ENCODE measurements at places on chromosomes 13 and 19. TPM values are rescaled to one million over a fixed set of nuclear protein-coding genes. Genes with fewer than 3 reads are reported as not detected.

The ZNF763 gene
- 11.0 TPM for polyA plus RNA-seq

The KCNN1 gene
- polyA plus RNA-seq = not detected

The NPHS1 gene
- not detected for polyA plus RNA-seq

The LILRB2 gene
- 2.6 TPM for polyA plus RNA-seq

The PCSK4 gene
- 3.9 TPM for polyA plus RNA-seq

The MCEMP1 gene
- 0.71 TPM for polyA plus RNA-seq

The ZNF541 gene
- polyA plus RNA-seq = 0.88 TPM

The PSG2 gene
- not detected for polyA plus RNA-seq

The CD177 gene
- polyA plus RNA-seq = not detected

The PBX4 gene
- polyA plus RNA-seq = 0.51 TPM

DNA sequence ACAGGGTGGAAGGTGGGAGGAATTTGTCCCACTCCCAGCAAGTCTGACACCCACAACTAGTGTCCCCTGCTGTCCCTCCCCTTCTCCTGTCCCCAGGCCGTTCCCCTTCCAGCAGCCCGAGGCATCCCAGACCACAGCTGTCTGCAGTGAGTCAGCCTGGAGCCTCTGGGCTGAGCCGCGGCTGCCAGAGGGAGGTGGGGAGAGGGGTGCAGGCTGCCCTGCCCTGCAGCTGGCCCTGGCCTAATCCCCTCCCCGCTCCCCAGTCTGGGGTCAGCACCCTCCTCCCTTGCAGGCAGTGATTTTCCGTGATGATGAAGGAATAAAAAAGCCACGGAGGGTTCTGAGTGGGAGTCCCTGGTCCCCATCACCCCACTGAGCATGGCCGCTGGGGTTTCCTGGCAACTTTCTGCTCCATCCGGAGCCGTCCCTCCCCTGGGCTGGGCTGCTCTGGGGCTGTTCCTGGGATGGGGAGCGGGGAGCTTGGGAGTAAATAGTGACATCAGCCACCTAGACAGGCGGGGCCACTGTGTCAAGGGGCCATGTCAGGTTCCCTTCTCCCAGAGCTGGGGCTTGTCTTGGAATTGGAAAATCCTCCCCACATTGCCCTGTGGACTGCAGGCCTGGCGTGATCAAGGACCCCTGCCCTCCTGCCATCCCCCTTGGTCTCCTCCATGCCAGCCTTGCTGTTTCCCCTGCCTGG is 16.8 kb downstream of the SPC24 start:
- peak; percentile 83 for DNase-seq

DNA sequence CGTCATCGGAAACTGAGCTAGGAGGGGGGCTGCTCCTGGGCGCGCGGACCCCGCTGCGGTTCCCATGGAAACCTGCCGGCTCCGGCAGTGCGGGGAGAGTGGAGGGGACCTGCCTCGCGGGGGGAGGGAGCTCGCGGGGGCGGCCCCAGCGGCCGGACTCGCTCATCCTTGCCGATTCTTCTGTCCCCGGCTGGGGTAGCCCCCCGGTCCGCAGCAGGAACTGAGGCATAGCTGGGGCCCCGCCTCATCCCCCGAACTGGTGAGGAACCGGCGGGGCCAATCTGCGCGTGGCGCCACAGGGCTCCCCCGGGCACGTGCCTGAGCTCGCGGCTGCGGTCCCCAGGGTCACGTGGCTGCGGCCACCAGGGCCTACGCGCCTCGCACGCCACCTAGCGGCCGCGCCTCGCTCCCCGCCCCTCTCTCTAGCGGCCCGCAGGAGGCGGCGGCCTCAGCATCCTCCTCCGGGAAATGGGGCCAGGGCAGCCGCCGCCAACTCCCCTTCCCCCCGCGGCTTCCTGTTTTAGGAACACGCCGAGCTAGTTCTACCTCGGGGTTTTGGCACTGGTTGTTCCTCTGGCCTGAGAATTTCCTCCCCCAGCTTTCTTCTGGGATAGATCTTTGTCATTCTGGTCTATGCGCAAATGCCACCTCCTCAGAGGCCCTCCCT is 1.7 kb upstream of the ELAVL3 start:
- DNase-seq = peak; percentile 87

- DNase-seq = peak; percentile 11
These were observed 12.1 kb upstream of the DACH1 start for GRCh38 chr13:71879129-71879535.

DNA sequence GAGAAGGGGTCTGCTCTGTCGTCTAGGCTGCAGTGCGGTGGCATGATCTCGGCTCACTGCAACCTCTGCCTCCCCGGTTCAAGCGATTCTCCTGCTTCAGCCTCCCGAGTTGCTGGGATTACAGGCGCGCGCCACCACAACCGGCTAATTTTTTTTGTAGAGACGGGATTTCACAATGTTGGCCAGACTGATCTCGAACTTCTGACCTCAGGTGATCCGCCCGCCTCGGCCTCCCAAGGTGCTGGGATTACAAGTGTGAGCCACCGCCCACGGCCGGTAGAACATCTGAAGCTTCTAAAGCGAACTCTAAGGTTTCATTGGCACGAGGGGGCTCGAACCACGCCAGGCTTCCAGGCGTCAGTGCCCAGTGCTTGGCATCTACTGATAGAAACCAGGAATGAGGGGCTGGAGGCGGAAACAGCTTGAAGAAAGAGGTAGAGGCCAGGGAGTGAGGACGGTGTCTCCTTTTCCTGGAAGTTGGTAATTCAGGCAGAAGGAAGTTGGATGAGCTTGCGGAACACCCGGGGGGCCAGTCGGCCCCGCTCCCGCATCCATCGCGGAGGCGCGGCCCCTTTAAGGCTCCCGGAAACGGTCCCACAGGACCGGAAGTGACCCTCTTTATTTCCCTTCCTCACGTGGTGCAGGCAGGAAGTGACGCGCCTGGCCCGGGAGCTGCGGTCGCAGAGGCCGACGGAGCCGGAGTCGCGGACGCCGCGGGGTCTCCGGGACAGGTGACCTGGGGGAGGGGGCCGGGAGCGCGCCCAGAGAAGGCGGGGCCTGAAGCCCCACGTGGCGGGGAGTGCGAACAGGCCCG is at the start of gene CCDC9:
Gene CCDC9 (plus strand): TSS at position 647 of the 814 bp plus-strand sequence. CDS start 1,876 bp downstream, outside the sequence.
- DNase-seq = peak; percentile 95

- peak; percentile 61 for DNase-seq
These were observed 9.8 kb downstream of the ZSWIM4 start for GRCh38 chr19:13804830-13805683.

GRCh38 chr13:85286081-85286480 is 513.1 kb downstream of the SLITRK6 start:
- DNase-seq = no peak

GRCh38 chr19:49701271-49701786 is 10.4 kb downstream of the CPT1C start:
- no peak for DNase-seq

GRCh38 chr13:47019977-47020376 is 123.1 kb upstream of the HTR2A start:
- DNase-seq = no peak

DNA sequence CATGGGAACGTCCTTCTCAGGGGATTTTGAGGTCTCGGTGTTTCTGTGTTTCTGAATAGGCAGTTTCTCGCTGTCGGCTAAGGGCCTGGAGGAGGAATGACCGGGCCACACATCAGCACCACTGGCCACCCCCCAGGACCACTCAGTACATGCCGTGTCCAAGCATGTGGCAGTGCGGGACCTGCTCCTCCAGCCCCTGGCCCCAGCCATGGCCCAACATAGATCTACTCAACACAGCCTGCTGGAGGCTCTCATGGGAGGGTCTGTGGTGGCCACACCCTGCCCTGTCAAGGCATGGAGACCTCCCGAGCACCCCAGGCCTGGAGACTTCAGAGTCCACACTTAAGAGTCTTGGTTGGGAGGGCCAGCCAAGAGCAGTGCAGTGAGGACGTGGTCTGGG is 17.5 kb downstream of the IZUMO4 start:
- DNase-seq = no peak

DNA sequence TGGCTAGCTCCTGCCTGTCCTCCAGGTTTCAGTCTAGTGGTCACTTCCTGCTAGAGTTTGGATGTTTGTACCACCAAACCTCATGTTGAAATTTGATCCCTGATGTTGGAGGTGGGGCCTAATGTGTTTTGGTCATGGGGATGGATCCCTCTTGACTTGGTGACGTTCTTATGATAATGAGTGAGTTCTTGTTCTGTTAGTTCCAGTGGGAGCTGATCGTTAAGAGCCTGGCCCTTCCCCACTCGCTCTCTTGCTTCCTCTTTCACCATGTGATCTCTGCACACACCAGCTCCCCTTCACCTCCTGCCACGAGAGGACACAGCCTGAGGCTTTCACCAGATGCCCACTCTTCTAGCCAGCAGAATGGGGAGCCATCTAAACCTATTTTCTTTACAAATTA is 86.8 kb upstream of the SCEL start:
- no peak for DNase-seq

DNA sequence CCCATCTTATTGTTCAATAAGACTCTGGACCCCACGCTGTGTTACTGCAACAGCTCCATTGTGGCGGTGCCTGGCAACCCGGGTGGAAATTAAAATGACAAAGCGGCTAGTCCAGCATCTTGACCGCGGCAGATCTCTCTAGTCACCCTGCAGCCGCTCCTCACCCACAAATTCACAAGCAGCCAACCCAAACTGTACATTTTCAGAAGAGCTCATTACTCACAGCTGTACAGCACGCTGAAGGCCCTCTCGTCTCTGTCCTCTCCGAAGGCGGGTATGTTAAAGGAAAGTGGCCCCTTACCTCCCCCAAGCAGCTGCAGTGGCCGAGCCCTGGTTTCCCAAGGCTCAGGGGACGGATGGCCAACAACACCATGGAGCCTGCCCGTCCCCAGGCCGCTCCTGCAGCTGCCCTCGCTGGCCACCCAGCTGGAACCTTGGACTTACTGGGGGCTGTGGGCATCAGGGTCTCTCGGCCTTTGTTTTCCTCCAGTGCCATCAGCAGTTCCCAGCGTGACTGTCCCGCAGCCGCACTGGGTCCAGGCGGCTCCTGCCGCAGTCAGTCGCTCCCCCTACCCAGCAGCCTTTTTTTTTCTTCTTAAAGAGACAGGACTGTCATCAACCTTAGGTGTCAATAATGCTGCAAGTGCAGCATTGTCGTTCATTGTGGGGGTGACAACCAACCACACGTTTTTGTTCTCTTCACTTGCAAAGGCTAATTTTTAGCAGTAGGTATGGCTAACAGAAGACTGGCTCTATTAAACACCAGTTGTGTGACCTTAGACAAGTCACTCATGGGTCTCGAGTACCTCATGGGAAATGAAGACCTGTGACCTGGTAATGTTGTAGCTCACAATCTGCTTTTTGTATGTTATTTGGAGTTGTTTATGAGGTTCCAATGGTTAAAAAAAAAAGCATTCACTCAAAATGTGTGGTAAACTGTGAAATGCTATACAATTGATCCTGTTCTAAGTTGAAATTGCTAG is at the start of gene SACS:
Gene SACS (minus strand): TSS at position 532 of the 983 bp plus-strand sequence. CDS start 22,463 bp downstream, outside the sequence.
- no peak for DNase-seq

DNA sequence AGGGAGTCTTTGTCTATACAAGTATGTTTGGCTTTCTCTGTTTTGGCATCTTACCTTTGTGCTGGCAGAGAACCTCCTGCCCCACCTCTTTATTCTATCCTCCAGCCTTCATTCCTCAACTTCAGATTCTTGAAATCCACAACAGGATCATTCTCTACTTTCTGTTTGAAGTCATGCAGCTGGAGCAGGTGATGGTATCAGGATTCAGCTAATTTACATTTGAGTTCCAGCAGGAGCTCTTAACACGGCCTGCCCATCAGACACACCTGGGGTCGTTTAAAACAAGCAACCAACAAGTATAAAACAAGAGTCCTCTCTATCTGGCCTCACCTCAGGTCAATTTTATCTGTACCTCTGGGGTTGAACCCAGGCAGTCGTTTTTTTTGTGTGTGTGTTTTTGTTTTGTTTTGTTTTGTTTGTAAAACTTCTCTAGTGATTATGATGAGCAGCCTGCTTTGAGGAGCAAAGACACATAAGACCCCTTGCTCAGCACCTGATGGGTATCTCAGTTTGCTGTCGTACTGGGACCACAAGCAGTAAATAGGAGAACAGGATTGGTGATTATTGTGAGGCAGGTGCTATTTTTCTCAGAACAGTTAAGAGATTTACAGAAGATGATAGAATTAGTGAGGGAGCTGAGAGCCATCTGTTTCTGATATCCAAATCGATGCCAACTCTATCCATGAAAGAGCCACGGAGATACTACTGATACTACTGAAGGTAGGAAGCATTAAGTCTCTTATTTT is 78.4 kb downstream of the GPC6 start:
- DNase-seq = no peak

GRCh38 chr19:41928754-41929535 is 696 bp upstream of the ERFL start:
- no peak for DNase-seq

- DNase-seq = no peak
These were observed 23.6 kb upstream of the PHF11 start for GRCh38 chr13:49472186-49472585.
